ENCODE measurements at places on chromosomes 1 and 21.

DNA sequence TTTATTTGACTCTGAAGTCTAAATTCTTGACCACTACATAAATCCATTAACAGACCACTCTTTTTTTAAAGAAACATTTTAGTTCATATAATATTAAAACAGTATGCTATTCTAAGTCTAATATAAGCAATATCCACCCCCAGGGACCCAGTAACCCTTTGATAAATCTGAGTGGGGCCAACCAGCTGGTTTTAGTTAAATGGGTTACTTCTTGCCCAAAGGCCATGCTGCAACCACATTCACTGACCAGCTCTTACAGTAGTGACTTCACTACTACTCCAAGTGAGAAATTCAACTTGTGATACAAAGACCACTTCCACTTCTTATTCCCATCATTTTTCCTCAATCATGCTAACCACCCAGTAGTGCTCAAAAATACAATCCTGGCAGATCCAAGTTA lies 20.5 kb downstream of the FUBP1 start:
- no peak for DNase-seq

DNA sequence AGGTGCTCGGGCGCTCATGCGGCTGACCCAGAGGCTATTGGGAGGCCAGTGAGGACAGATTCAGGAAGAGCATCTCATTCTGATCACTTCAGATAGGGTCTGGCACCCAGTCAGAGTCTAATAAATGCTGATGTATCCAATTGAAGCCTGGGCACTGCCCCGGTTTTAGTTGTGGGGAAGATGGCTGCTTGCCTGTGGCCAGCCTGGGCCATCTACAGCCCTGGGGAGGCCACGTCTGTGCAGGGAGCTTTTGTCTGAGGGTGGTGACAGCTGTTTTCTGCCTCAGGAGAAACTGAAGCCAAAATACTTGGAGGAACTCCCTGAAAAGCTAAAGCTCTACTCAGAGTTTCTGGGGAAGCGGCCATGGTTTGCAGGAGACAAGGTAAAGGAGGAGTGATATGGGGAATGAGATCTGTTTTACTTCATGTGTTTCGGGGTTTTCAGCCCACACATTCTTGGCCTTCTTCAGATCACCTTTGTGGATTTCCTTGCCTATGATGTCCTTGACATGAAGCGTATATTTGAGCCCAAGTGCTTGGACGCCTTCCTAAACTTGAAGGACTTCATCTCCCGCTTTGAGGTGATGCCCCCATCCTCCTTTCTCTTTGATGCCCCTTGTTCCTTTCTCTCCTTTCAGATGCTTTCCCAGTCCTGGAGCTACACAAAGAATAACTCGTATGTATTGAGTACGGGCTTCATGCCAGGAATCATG lies 2.8 kb downstream of the GSTM5 start:
- DNase-seq: no peak

- DNase-seq: no peak
Measured at GRCh38 chr1:8283058-8283884, 34.6 kb upstream of the SLC45A1 start.

DNA sequence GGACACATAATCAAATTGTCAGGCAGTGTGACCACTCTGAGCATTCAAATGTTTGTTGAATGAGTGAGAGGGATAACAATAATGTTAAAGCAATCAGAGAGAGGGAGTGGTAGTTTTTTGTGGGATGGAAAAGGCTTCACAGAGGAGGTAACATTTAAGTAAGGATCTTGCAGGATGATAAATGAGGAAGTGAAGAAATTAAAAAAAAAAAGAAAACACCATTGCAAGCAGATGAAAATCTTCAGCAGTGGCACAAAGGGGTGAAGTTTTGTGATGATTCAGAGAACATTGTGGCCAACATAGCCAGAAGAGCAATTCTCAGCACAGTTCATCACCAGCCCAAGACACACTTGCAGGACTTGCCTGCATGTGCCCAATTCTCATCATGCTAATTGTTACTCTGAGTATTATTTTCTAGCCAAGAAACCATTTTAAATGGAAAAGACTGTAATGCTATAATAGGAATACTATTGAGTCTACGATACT lies 35.0 kb downstream of the OVGP1 start:
- no peak for DNase-seq

- no peak for DNase-seq
Measured at GRCh38 chr1:24316645-24317044, 2.5 kb upstream of the GRHL3 start.

GRCh38 chr1:53420341-53420740 lies 38.9 kb upstream of the DMRTB1 start:
- no peak for DNase-seq

GRCh38 chr1:187236676-187237075 lies 407.9 kb downstream of the PLA2G4A start:
- no peak for DNase-seq

GRCh38 chr1:209989525-209989924 lies 51.5 kb downstream of the SYT14 start:
- DNase-seq: peak; percentile 59

DNA sequence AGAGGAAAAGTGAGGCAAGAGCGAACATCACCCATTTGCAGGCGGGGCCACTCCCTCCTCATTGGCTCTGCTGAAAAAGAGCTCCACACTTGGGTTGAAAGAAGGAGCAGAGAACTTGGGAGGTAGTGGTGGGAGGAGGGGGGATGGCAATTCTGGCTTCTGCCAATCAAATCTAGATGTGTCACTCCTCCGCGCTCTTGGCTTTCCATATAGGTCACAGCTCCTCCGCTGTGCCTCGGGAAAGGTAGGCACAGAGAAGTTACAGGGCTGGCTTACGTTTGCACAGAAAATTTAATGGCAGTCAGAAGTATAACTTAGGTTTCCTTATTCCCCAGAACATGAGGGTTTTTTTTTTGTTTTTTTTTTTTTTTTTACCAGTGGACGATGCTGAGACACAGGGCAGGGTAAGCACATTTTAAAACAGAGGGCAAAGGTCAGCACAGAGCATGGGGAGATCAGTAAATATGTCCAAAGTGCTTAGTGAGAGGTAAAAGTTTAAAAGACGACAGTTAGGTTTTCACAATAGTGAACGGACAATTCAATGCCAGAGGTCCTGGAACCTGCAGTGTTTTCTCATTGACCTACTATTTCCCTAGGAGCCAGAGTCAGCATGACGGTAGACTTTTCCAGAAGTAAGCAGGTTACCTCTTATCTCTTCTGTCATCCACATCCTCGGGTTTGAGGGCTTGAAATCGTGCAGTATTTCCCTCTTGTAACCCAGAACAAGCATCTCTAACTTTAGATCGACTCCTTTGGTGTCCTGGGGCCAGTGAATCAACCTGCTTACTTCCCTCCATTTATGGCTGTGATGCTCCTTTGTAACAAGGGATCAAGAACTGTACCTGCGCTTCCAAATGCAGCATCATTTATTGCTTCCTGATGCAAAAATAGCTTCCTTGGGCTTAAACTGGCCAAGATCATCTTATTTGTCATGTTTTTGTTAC lies 258.9 kb upstream of the PROX1 start:
- no peak for DNase-seq

DNA sequence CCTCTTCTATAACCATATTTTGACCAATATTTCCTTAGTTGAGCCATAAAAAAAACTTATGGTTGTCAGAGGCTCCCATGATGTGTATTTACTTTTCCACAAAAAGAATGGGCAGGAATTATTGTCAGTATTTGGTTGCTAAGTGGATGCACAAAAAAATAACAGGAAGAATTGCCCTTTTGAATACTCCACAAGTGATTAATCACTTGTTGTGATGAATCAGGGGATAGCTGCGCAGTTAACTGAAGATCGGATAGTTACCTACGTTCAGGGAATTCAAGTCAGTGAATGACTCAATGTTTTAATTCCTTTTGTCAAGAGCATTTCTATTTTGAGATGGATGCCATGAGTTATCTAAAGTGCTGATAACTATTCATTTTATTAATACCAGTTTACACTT lies 785.2 kb upstream of the B3GALT2 start:
- DNase-seq: no peak

DNA sequence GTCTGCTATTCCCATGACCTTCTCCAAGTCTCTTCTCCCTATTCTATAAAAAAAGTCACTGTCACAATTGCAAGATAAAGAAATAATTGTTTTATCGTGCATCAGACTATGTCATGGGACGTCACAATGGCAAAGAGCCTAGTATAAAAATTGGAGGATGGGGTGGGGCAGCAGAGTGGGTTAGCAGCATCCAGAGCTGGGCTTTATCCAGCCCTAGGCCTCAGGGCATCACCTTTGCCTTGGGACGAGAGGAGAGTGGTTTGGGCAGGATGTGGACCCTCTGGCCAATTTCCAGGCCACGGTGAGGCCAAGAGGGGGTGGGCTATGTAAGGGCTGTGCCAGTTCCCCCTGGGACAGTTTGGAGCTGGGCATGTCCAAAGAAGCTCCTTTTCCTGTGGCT lies 25.7 kb downstream of the WNT4 start:
- no peak for DNase-seq

GRCh38 chr21:39721885-39722284 lies 23.1 kb upstream of the IGSF5 start:
- no peak for DNase-seq

GRCh38 chr1:116710420-116711262 lies 43.1 kb upstream of the IGSF3 start:
- DNase-seq: peak; percentile 86

GRCh38 chr1:17186216-17186909 lies 18.6 kb upstream of the PADI1 start:
- DNase-seq: no peak

DNA sequence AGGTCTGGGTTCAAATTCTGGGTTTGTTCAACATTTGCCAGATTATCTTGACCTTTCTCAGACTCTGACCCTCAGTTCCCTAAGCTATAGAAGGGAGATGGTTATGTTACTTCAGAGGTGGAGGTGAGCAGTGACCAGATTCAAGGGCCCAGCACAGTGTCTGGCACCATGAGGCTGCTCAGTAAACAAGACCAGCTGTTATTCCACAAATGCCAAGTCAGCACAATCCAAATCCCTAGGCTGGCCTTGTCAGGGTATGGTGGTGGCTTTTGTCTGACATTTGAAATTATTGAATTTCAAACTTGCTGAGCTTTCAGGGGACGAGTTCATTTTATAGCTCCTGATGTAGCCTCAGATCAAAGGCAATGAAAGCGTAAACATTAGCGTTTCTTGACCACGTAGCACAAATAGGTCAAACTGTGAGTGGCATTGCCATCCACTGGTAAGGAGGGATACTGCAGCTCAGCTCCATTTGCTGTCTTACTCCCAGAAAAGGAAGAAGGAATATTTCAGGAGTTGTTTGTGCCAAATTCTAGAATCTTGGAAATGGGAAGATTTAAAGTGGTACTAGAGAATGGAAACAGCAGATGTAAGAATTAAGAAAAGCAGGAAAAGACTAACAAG lies 94.3 kb upstream of the EDN2 start:
- DNase-seq: peak; percentile 78

DNA sequence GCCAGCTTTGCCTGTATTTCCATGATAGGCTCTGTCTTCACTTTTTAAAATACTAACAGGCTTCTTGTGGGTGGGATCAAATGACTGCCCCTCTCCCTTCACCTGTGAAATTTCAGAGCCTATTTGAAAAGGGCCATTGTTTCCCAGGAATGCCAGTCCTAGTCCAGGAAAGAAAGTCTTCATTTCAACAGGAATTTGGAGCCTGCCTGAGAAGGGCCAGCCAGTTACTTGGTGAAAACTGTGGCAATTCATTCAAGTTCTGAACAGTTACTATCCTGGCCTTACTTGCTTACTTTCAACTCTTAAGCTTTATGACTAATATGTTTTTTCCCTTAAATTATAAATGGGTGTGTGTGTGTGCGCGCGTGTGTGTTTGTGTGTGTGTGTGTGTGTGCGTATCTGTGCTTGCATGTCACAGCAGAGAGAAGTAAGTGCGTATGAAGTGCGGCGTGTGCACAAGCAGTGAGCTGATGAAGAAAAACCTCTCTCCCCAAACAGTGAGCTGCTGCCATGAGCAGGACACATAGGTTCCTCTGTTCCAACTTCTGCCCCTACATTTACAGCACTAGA lies 67.5 kb upstream of the RNPC3 start:
- DNase-seq: no peak

- DNase-seq: no peak
Measured at GRCh38 chr21:34995979-34996303, 53.2 kb downstream of the RUNX1 start.

DNA sequence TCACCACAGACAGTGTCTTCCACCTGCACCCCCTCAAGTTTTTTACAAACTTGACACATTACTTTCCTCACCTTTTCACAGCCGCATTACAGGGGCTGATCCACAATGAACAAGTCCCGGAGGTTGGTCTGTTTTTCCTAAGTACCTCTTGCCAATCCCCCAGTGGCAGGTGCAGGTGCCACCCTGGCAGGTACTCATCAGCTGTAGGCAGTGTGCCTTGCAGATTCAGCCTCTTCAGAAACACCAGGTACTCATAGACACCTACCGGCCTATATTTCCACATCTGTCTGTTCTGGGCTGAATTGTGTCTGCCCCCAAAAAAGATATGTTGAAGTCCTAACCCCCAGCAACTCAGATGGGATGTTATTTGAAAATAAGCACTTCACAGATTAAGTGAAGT lies 81.4 kb upstream of the CNIH3 start:
- DNase-seq: peak; percentile 90

DNA sequence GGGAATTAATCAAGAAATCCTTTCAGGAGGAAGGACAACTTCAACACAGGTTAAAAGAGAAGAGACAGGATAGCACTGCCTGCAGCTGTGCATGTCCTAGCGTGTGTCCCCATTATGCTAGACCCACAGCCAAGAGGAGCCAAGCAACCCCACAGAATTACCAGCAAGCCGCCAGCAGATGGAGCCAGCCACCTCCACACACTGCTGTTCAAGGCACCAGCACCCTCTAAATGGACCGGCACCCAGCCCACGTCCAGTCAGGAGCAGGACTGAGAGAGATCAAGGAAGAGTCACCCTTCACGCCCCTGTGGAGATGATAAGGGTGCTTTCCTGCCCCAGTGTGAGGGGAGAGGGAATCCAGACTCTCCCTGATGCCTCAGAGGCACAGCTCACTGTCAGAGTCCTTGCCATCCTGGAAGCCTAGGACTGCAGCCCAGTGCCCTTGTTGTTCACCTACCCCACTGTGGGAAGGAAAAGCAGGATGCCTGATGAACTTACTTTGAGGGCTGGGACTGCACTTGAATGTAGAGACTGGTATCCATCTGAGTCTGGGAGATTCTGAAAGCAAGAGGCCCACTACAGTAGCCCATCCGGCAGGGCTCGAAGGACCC lies 37.1 kb upstream of the CTTNBP2NL start:
- peak; percentile 44 for DNase-seq

DNA sequence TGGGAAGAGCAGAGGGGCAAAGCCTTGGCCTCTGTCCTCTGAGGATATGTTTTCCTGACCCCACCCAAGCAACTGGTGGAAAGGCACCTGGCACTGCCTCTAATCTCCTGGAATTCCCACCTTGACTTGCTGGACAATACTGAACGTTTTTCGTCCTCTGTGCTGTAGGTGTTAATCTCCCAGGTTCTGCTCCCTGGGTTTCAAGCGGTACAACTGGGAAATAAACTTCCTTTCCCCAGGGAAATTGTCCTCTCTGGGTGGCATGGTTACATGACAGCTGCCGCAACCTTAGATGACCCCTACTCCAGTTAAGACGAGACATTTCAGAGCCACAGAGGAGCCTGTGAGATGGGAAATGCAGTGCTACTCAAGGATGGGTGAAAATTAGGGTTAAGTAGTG lies 57.3 kb upstream of the BCAR3 start:
- DNase-seq: no peak

GRCh38 chr1:21212126-21212525 lies 35.4 kb upstream of the EIF4G3 start:
- DNase-seq: no peak

GRCh38 chr1:78884685-78885452 lies 121.7 kb downstream of the ADGRL4 start:
- no peak for DNase-seq

All from NCI-H510A treated with DMSO at 0.1 percent for 48 hours (cell line).